Cardiac fibroblast (primary cell): ENCODE measurements at places on chromosomes 2 and 18.

GRCh38 chr18:31979714-31980113 lies 36.8 kb upstream of the TRAPPC8 start:
- DNase-seq = no peak

DNA sequence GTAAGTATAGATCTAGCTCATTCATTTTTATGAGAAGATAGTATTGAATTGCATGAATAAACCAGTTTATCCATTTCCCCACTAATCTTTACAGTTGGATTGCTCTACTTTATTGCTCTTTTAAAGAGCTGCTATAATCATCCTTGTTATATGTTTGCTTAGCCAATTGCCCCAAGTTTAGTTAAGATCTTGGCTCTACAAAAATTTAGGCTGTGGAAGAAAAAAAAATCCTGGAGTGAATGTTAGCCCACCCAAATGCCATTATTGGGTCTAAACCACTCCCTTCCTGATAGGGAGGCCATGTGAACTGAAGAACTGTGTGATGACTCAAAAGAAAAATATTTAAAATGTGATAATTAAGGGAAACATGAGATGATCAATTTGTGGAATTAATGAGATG lies 2.9 kb downstream of the ALS2 start:
- no peak for DNase-seq

DNA sequence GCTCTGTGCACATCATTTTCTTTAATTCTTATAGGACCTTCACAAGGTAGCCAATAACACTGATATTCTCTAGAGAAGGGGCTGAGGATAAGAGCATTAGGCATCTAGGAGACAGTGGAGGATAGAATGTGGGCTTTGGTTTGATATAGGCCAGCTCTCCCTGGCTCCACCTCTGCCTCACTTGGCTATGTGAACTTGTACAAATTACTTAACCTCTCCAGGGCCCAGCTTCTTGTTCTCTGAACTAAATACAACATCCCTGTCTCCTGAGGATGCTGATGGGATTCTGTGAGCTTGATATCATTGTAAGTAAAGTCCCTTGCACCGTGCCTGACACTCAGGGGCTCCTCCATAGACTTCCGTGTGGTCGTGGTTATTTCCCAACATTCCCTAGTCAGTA lies 87.3 kb downstream of the ACOXL start:
- no peak for DNase-seq

DNA sequence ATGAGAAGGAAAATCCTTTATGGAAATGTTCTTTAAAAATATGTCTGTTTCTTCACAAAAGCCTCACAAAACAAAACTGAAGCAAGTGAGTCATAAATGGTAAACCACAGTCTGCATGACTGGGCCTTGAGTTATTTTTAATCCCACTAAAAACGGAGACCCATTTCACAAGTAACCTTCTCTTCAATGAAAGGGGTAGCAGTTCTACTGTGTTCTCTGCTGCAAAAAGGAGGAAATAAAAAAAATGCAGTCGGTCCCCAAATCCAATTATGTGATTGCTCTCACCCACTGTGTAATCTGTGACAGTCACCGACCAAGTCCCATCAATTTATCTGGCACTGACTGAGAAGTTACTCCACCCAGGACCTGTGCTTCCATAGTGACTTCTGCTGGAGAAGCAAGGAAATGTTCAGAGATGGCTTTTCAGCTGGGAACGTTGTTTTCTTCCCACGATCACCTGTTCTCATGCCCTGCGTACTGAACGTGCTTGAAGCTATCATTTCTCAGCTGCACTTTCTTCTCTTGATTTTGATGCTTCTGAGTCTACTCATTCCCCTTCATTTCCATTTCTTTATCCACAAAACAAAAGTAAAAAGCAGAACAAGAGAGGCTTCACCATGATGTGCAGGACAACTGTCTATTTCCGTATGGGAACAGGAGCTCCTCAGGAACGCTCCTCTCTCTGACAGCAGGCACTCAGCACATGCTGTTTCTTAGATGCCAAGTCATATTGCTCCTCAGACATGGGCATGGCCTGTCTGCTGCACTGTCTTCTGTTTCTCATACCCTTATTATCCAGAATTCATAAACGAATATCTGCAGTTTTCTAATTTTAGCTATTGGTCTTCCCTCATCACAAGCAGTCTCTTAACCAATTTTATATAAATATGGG lies 80.0 kb upstream of the TMEM200C start:
- DNase-seq = peak; percentile 70

GRCh38 chr2:186125625-186126024 lies 360.4 kb upstream of the ZC3H15 start:
- no peak for DNase-seq

DNA sequence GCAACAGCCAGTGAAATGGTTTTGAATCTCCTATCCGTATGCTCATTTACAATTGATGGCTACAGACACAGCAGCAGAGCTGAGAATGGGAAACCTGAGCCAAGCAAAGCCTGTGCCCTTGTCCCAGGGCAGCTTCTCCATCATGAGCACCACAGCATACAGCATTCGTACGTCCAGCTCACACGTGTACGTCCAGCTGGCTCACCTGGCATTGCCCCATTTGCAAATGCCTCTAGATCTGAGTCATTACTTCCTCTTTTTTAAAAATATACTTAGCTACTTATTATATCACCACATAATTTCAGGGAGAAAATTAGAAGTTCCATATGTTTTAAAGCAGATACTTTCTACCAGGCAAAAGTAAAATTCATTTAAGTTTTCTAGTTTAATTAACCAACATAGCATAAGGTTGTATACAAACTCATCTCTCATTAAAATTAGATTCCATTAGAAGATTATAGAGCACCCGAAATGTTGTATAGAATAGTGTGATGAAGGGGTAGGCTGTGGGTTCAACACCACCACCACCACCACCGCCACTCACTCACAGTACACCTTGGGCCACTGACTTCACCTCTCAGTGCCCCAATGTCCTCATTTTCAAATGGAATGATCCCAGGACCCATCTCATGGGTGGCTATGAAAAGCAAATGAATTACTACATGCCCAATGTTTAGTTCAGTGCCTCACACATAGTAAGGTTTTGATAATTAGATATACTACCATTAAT lies 31.4 kb upstream of the TMEM177 start:
- DNase-seq = peak; percentile 79

- peak; percentile 48 for DNase-seq
Measured at GRCh38 chr2:106965611-106966010, 79.6 kb upstream of the ST6GAL2 start.

DNA sequence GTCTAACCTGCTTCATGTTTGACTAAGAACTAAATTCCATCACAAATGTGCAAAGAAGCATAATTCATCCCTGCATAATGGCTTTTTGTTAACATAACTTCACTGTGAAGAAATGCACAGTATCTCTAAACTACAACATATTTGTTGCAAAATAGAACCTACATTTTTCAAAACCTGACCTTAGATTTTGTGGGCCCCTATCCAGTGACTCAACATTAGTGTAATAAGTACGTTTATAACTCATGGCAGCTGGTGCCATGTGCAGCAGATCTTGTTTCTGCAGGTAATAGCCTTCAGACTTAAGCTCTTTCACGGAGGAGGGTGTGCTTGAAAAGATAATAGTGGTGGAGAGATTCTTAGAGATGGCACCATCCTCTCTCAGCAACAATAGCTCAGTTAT lies 28.6 kb upstream of the VWC2L start:
- DNase-seq = no peak

GRCh38 chr2:65107530-65107929 lies 22.4 kb downstream of the RAB1A start:
- no peak for DNase-seq

GRCh38 chr2:176072951-176073904 lies 10.5 kb downstream of the EVX2 start:
- DNase-seq = no peak

GRCh38 chr2:201933792-201934237 lies 99.8 kb upstream of the FZD7 start:
- peak; percentile 10 for DNase-seq

- DNase-seq = peak; percentile 14
Measured at GRCh38 chr2:217691920-217692666, 310.7 kb downstream of the TNS1 start.

DNA sequence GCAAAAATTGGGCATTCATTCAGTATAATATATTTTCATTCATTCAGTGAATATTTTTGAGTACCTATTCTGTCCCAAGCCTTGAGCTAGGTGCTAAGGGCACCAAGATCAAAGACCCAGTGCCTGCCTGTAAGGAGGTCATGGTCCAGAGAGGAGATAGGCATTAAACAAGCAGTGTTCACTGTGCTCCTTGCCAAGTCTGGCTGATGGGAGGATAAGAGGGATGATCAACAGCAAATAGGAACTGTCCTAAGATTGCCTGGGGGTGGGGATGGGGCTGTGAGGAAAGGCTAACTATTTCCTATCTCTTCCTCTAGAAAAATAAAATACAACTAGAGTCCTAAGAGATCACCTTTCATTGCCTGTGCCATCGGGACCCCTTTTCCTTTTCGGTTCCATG lies 60.4 kb downstream of the SETBP1 start:
- no peak for DNase-seq

GRCh38 chr2:56230156-56230555 lies 46.4 kb downstream of the CCDC85A start:
- DNase-seq = peak; percentile 76

GRCh38 chr2:193462411-193462810 lies 1267.7 kb upstream of the TMEFF2 start:
- DNase-seq = no peak

- no peak for DNase-seq
Measured at GRCh38 chr18:63236921-63237846, 82.4 kb downstream of the BCL2 start.

DNA sequence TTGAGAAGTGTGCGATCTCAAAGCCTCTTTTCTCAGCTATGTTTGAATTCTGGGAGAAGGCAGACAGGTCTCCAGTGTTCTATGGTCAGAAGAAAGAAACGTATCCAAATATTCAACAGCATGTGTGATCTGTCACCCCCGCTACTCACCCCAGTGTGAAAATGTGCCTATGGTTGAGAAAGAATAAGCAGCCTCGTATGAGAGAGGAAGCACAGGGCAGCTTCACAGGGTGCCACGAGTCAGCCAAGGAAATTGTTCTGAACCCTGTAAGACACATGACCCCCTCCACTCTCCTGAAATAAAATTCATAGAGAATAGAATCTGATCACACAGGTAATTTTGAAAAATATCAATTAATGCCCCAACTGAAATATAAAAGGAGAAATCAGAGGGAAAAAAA lies 8.0 kb upstream of the SF3B1 start:
- no peak for DNase-seq

DNA sequence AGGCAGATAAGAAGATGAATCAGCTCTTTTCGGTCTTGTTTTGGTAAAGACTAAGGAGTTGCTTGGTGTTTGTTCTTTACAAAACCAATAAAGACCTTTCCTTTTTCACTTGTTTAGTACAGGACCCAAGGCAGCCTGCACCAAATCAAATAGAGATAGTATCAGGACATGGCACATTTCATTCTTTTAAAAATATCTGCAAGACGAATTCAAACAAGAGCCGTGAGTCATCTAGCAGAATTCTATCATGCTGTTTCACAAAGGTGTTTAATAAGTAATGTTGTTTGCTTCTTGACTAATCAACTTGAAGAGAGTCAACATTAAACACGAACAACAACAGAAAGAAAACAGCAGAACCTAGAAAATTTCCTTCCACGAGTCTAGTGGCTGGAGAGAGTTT lies 102.8 kb upstream of the TTN start:
- no peak for DNase-seq

GRCh38 chr2:120432293-120432975 lies 86.5 kb downstream of the INHBB start:
- no peak for DNase-seq

GRCh38 chr2:99622534-99622933 lies 132.7 kb upstream of the REV1 start:
- no peak for DNase-seq

DNA sequence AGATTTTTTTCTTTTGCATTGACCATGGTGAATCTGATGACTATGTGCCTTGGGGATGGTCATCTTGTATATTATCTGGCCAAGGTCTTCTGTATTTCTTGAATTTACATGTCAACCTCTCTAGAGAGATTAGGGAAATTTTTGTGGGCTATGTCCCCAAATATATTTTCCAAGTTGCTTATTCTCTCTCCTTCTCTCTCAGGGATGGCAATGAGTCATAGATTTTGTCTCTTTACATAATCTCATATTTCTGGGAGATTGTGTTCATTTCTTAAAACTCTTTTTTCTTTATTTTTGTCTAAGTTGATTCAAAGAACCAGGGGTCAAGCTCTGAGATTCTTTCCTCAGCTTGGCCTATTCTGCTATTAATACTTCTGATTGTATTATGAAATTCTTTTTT lies 9.9 kb downstream of the GKN2 start:
- DNase-seq = no peak

GRCh38 chr2:19357402-19358241 lies 801 bp downstream of the OSR1 start:
- peak; percentile 52 for DNase-seq

GRCh38 chr2:44188696-44189095 lies 20.0 kb downstream of the PPM1B start:
- DNase-seq = no peak

DNA sequence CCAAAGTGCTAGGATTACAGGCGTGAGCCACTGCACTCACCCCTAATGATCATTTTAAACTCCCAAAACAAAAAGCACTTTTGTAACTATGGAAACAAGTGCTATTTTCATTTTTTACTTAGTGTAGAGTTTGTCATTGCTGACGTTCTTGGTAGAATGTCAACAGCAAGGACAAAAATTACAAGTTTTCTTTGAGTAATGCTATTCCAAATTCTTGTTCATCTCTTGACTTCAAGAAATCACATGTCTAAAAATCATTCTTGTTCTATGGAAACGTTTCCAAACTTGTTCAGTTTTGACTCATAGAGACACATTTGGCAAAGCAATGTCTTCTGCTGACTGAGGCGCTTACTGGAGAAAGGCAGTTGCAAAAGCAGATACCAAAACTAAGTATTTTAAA lies 82.6 kb downstream of the MBP start:
- DNase-seq = peak; percentile 36

- DNase-seq = no peak
Measured at GRCh38 chr2:20620271-20620681, 30.6 kb downstream of the HS1BP3 start.

GRCh38 chr2:2547451-2547850 lies 216.4 kb upstream of the MYT1L start:
- no peak for DNase-seq

DNA sequence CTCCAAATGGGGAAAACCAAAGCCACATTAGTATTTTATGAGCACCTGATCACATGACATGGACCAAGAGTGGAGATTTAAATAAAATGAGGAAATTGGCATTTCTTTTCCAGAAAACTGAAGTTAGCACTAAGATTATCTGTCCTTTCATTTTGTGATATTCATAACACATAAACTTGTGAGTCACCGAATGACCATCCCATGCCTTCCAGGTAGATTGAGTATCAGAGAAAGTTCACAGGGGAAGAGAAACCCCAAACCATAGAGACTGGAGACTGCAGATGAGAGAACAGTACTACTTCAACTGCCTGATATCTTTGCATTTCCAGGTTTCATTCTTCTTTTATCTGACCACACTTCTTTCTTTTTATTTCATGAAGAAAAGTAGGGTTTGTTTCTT lies 176.3 kb upstream of the LRP1B start:
- no peak for DNase-seq

DNA sequence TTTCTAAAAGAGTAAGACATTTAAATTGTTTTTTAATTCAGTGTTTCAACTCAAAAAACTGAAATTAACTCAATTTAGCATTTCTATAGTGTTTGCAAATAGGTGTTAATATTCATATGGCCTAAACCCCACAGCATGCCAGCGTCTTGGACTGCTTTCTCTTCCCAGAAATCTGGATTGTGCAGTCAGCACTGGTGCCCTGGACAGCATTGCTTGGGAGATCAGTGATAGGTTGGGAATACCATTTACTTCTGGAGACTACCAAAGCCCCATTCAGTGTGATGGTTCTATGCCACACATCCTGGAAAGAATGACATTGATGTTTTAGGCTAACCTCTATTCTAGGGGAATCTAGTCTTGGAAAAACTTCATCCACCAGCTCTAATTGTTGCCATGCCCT lies 455.0 kb upstream of the KLHL29 start:
- DNase-seq = no peak
